Mesenteric fat pad (tissue), 1 donor: ENCODE measurements at places on chromosomes 12 and 14. TPM values are rescaled to one million over a fixed set of nuclear protein-coding genes. Genes with fewer than 3 reads are reported as not detected.

The RHEBL1 gene
- total RNA-seq: 0.42 TPM

The SERPINA12 gene
- total RNA-seq: not detected

The CRIP2 gene
- 82.8 TPM for total RNA-seq

The PZP gene
- 0.61 TPM for total RNA-seq

The ZC3H14 gene
- 50.8 TPM for total RNA-seq

The PSMC1 gene
- total RNA-seq: 107 TPM

The CISTR gene
- total RNA-seq: not detected
